Gastrocnemius medialis (tissue), 4 donors: ENCODE measurements at places on chromosomes 1 and 21. TPM values are rescaled to one million over a fixed set of nuclear protein-coding genes. Genes with fewer than 3 reads are reported as not detected.

DNA sequence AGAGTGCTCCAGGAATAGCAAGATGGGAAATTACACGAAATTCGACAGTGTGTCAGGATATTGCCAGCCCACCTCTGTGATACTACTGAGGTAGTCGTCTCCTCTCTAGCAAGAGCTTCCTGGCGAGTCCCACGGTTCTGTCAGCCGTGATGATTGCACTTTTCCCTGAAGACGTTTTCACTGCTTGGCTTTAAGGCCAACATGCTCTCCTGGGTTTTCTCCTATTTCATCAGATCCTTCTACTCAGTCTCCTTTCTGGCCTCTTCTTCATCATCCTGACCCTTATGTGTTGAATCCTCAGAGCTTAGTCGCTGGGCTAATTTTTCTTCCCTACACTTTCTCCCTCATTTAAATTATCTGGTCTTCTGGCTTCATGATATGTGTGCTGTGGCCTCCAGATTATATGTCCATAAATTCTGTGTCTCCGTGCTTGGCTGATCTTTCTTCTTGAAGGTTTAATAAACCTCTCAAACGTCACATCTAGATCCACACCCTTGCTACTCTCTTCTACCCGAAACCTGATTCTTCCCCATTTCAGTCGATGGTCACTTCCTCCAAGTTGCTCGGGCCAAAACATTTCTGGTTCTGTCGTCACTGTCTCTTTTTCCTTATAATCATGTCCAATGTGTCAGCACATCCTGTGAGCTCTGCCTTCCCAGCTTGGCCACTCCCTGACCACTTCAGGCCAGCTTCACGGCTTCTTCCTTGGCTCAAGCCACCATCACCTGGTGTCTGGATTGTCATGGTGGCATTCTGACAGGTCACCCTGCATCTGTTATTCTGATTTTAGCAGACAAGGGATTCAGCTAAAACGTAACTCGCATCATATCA is 12.2 kb downstream of the OR2B11 start:
- no peak for DNase-seq

DNA sequence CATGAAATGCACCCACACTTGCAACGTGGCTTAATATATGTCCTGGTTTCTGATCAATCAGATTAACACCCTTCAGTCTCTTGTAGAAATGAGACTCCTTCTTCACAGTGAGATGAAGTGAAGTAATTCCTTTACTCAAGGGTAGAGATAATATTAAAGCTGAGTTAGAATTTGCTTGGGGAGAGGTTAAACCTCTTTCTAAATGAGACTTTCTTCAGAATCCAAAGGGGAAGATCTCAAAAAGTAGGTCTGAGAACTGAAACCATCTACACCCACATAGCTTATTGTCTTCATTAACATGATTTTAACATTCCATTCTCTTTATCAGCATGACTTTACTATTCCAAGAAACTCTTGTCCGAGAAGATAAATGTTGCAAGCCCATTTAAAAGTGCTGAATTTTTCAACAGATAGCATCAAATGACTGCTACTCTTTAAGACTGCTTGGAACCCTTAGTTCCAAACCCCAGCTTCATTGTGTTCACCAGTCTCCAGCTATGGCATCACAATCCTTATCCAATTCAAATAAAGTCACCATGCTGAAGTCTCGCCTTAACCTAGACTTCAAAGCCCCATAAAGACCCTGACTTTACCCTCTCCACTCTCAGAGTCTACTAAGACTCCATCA is 19.2 kb upstream of the TRAF3IP3 start:
- DNase-seq = no peak

DNA sequence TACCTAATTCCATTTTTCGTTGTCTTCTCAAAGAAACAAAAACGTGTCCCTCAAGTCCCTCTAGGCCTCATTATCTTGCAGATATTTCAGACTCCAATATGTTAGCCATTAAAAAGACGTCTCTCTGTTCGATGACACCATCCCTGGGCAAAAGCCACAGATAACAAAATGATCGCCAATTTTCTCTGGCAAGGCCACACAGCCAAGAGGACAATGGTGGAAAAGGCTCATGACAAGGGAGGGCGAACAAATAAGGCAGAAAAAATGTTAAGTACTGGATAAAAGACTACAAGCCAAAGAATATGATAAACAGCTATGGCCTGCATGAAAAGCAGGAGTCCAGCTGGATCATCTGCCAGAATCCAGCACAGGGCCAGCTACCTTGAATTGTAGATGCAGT is 82.9 kb downstream of the TBX15 start:
- no peak for DNase-seq

- DNase-seq = no peak
Measured at GRCh38 chr1:204647805-204648153, 37.8 kb downstream of the LRRN2 start.

Gene AMY2A
- total RNA-seq = not detected
